Fibroblast of skin of back (primary cell): ENCODE measurements at places on chromosomes 13 and 19.

- no peak for DNase-seq
Measured at GRCh38 chr19:45419396-45419795, 4.3 kb downstream of the ERCC1 start.

DNA sequence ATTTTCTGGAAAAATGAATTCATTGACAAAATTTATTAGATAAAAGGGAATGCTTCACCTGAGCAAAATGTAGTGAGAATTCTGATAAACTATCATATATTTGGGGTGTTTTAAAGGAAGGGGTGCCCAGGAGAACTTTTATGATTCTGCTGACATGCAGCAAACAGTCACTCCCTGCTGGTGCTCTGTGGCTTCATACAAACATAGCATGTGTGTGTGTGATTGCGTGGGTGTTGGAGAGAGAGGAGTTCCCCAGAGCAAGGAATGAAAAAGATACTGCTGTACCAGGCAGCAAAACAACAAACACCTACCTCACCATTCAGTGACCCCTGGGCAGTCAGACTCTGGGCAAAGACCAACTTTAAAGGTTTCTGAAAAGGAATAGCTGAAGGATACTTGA lies 546.7 kb downstream of the RFC3 start:
- DNase-seq = no peak

GRCh38 chr19:15091918-15092753 lies 10.1 kb downstream of the OR1I1 start:
- peak; percentile 69 for DNase-seq

DNA sequence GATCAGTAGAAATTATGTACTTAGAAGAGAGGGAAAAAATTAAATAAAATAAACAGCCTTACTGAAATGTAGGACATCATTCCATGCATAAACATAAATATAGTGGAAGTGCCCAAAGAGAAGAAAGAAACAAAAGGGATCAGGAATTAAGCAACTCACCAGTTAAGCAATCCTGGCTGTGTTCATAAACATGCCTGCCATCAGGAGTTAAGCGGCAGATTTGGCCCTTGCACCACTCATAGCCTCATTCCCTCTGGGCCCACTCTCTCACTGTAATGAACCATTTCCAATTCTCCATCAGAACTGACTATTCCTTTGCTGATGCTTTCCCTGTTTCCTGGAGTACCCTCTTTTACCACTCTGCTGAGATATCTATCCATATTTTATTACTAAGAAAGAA lies 281.4 kb downstream of the LHFPL6 start:
- no peak for DNase-seq

- no peak for DNase-seq
Measured at GRCh38 chr19:39144290-39145071, 18.9 kb downstream of the PAK4 start.

GRCh38 chr19:42284066-42284501 lies 15.0 kb downstream of the CIC start:
- DNase-seq = peak; percentile 84

DNA sequence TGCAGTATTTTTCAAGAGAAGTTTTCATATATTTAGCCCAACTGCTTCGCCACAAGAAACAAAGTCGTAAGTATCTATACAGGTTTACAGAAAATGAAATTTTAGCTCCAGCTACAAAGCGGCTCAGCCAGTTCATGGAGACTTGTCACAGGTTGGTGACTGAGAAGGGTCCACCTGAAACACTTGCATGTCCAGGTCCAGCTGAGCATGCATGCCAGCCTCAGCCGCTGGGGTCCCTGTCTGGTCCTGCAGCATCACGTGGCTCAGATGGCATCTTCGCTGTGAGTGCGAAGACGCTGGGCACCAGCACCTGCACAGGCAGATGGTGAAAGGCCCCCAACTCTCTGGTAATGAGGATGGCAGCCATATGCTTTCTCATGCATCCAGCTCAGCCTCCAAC lies 63.8 kb downstream of the SHISA2 start:
- DNase-seq = no peak

DNA sequence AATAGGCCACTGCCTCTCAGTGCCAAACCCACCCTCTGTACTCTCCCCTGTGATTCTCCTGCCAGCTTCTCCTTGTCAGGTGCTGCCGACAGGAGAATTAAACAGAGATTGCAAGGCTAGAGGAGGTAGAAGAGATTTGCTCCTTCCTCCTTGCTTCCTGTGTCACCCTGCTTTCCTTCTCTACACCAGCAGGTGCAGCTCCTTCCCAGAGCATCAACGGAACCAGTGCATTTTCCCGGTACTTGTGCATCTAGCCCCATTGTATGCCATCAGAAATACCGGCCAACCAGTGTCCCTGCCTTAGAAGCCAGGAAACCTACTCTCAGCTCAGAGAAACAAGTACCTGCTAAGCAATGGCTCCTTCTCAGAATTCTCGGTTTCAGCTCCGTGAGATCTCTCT lies 253.2 kb downstream of the SUCLA2 start:
- no peak for DNase-seq

GRCh38 chr13:110350509-110350908 lies 43.4 kb downstream of the COL4A2 start:
- no peak for DNase-seq

DNA sequence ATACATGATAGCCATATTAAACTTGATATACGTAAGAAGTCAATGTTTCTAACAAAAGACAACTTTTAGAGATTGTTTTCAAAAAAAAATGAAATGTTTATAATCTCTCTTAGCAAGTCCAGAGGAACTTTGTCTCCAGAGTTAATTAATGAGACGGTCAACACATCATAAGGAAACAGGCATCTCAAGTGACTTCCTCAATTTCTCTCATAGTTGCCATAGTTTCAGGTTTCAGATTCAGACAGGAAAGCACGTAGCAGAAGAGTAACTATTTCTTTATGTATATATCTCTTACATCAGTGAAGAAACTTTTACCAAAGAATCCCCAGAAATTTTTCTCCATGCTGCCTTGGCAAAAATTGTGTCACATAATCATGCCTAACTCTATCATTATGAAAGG lies 159.6 kb upstream of the ATXN8OS start:
- no peak for DNase-seq

DNA sequence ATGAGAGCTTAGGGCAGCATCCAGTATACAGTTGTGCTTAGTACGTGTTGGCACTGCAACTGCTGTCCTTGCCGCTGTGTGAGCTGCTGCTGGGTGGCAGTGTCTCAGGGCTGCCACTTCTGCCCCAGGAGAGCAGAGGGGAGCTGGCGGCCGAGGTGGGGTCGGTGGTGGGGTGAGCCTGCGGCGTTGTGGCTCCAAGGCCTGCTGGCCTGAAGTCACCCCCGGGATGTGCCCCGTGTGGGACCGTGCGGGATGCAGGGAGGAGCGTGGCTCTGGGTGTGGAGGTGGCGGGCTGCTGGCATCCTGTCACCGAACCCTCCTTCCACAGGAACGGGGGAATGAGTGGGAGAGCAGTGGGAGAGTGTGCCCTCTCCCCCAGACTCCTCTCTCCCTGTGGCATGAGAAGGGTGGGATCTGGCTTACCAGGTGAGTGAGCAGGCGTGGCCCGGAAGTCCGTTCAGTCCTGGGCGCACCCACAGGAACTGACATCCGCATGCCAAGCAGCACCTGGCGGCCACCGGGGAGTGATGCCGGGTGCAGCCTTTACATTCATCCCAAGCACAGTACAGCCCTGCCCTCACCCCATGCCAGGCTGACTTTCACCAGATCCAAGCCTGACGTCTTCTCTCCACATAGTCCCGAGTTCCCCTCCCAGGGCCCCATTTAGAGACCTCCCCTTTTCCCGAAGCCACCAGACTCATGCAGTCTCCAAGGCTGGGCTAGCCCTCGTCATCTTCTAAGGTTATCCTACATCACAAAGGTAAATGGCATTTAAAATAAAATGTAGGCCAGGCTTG lies 26.6 kb downstream of the MCF2L start:
- no peak for DNase-seq

- DNase-seq = no peak
Measured at GRCh38 chr13:83884141-83884540, 1.9 kb upstream of the SLITRK1 start.

DNA sequence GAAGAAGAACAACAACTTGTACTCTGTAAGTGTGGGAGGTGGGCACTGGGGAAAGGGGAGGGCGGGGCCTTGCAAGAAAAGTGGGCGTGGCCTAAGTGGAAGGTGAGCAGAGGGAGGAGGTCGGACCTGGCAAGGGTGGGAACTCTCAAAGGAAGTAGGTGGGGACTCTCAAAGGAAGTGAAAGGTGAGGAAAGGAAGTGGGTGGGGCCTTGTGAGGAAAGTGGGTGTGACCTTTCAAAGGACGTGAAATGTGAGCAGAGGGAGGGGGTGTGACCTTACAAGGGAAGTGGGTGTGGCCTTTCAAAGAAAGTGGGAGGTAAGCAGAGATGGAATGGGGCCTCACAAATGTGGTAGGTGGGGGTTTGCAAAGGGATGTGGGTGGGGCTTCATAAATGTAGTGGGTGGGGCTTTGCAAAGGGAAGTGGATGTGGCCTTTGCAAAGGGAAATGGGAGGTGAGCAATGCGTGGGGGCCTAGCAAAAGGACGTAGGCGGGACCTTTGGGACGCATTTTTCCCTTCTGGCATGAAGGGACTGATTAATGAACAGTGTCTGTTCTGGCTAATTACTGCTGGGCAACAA lies 25.9 kb downstream of the ACSBG2 start:
- DNase-seq = no peak

GRCh38 chr13:76489274-76489673 lies 396.9 kb downstream of the KCTD12 start:
- DNase-seq = no peak

DNA sequence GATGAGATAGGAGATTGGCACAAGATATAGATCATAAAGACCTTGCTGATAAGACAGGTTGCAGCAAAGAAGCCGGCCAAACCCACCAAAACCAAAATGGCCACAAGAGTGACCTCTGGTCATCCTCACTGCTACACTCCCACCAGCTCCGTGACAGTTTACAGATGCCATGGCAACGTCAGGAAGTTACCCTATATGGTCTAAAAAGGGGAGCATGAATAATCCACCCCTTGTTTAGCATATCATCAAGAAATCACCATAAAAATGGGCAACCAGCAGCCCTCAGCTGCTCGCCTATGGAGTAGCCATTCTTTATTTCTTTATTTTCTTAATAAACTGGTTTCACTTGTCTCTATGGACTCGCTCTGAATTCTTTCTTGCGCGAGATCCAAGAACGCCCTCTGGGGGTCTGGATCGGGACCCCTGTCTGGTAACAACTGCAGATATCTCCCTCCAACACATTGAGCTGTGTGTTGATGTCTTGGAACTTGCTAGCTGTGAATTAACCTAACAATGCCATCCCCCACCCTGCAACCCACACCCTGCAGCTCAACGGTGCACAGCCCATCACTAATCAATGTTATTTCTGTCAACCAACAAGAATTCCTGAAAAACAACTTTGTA lies 27.1 kb upstream of the GRTP1 start:
- DNase-seq = no peak
